ENCODE measurements at places on chromosomes 4 and X.

DNA sequence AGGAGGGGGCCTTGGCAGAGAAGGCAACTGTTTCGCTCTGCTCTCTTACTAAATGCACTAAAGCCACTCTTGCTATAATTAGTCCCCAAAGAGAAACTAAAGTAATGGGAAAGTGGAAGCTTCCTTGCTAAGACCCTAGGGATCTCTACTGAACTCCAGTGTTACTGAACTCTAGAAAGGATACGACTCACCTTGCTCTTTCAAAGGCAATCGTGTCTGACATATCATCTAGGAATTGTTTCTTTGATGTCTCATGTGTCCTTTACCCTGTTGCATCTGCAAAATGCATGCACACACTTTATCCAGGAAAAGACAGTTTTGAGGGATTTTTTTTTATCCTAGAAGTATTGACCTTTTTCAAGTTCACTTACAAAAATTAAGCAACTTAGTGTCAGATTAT, 148.1 kb upstream of the FAM9B start:
- no peak for DNase-seq

DNA sequence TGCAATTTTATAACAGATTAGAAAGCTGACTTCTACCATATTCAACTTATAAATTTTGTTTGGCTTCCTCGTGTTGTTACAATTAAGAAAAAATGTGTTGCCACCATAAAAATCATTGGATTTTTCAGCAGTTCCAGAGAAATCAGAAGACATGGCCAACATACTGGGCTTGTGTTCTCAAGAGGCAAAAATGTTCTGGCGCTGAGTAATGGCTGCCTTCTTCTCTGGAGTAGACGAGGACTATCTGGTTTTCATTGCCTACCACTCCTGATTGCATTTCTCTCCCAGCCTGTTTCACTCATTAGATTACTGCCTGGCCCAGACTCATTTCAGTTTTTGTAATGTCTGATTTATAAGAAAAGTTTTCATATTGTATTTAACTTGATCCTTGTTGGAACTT, 122.3 kb downstream of the ARHGAP10 start:
- no peak for DNase-seq

- DNase-seq, result no peak
Observed at GRCh38 chr4:175927121-175927520, 115.1 kb upstream of the GPM6A start.

DNA sequence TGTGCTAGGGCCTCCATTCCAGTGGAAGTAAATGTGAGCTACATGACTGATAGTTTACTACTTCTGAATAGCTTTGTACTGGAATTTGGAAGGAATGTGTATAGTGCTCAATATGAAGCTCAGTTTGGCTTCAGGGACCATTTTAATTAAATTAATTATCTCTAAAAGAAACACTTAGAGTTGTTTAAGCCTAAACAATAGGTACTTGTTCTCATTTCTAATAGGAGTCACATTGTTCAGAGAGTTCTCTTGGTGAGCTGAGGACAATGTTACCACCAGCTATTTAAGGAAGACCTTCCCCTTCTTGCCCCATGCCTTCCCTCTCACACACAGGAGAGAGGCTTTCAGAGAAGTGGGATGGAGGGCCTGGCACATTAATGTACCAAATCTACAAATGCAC, 78.3 kb downstream of the CHIC2 start:
- no peak for DNase-seq

DNA sequence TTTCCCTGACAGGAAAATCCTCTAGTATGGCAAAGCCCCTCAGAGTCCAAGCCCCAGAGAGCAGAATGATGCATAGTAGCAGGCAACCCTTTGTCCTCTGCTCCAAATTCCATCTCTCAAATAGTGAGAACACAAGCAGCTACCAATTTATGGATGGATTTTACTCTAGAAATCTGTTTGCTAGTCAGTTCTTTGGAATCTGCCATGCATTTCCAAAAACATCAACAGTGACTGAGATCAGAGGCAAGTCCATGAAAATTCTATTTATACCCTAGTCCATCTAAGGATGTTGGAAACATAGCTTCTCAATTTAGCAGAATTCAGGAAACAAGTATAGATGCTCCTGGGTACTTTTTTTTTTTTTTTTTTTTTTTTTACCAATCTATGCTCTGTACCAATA, 10.0 kb upstream of the CC2D2A start:
- DNase-seq, result no peak

DNA sequence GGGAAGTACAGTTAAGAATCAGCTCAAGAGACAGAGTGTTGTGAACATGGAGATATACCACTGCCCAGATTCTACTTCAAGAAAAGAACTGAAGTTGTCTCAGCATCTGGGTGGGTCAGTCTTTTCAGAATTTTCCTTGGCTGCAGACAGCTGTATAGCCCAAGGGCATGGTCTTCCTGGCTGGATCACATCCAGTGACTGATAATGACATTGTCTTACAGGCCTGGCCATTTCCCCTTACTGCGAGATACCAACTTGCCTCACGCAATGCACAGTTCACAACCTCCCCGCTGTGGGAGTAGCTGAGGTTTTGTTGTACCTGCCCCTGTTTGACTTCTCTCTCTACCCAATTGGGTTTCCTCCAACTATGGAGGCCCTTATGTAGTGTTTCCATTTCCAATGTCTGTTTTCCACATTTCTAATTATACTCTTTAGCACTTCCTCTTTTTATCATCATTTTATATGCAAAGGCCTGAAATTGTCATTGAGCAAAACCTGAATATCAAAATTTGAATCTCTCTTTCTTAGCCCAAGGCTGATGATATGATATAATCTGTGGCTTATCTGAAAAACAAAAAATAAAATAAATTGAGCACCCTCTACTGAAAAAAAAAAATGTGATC, 209.1 kb downstream of the NAF1 start:
- no peak for DNase-seq

DNA sequence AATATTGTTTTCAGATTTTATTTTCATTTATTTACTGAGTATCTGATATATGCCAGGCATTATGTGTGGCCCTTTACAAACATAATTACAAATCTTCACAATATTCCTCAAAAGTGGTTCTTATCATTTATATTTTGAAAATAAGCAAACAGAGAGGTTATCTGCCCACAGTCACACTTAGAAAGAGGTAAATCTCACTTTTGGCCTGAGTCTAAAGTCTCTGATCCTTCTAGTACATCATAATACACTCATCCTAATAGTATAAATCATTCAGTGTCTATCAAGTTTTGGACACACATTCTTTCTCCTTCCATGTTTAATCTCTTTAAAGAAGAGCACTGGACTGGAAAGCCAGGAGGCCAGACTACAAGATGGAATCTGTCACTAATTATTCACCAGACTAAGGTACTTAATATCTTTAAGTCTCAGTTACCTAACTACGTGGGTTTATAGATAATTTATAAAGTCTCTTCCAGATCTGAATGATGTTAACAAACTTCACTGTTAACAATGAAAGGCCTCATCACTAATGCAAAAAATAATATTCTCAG, 281.3 kb downstream of the PPP3CA start:
- DNase-seq, result no peak

Measured in stimulated activated naive B cell treated with anti-CD40 and anti-IgM and Interleukin-4, amounts not matched to agents 10 μg/mL and 1 μg/mL and 100 μg/mL, for 72 hours (primary cell).